WTC11 (cell line): ENCODE measurements at places on chromosomes 3 and 15. TPM values are rescaled to one million over a fixed set of nuclear protein-coding genes. Genes with fewer than 3 reads are reported as not detected.

Gene ZNF502
- total RNA-seq = 2.6 to 3.6 TPM (median 3.4 TPM) in 3 replicates

Gene PRR23A
- total RNA-seq = not detected in 3 replicates

Gene CMC1
- total RNA-seq = 25.3 to 29.6 TPM (median 26.4 TPM) in 3 replicates

Gene EXD1
- 0.26 to 0.44 TPM (median 0.37 TPM) in 3 replicates for total RNA-seq

DNA sequence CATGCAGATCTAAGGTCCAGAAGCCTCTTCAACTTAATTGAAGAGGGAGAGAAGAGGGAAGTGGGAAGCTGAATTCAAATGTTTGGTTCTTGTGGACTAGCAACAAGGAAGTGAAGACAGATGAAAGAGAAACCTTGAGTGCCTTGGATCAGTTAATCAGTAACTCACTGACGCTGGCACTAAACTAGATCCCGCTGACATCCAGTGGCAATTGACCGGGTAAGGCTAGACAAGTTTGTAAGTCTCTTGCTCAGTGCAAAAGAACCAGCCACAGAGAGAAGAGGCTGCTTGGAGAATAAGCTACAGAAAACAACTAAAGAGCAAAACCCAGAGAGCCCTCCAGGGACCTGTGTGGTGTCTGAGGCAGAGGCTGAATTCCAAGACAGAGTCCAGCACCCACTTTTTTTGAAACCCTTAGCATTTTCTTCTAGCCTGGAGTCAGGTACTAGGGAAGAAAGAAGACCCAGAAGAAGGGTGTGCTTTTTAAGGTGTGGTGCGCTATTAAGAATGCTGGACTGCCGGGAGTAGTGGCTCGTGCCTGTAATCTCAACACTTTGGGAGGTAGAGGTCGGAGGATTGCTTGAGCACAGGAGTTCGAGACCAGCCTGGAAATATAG is 6.9 kb downstream of the PLCH1 start:
- peak overlapping the region; percentile 64 for H3K27ac ChIP-seq
- no peak overlapping the region for H3K4me3 ChIP-seq
- peaks cover 3% of the 10 kb centered on the region for H3K36me3 ChIP-seq
- H3K4me1 ChIP-seq = peaks cover 27% of the 10 kb centered on the region
- H3K27me3 ChIP-seq = no peaks in the 10 kb centered on the region

DNA sequence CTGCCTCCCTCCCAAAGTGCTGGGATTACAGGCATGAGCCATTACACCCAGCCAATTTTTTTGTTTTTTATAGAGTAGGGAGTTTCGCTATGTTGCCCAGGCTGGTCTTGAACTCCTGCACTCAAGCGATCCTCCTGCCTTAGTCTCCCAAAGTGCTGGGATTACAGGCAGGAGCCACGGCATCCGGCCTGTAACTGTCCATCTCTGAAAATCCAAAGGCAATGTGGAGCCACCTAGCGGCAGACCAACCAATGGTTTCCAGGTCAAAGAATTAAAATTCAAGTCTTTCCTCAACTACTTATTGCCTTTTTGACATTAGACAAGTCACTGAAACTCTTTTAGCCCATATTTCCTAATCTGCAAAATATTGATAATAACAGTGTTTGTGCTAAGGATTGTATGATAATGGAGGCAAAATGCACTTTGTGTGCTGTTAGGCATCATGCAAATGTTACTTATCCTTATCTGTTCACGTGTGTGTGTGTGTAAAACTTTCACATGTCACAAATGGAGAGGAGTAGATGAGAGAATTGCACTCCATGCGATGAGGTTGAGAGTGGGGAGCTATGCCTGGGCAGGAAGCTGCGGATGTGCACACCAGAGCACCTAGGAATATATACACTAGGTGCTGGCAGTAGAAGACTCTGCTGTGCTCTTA is 48.7 kb downstream of the COL8A1 start:
- H3K36me3 ChIP-seq = no peaks in the 10 kb centered on the region
- no peaks in the 10 kb centered on the region for H3K27me3 ChIP-seq

GRCh38 chr15:74060251-74060650 is 22.1 kb downstream of the GOLGA6A start:
- H3K27ac ChIP-seq = no peak overlapping the region
- no peak overlapping the region for H3K4me3 ChIP-seq
- H3K4me1 ChIP-seq = peaks cover 4% of the 10 kb centered on the region
- peaks cover 20% of the 10 kb centered on the region for H3K27me3 ChIP-seq
- peak; percentile 5 for DNase-seq
